Small intestine (tissue), 16 donors: ENCODE measurements at places on chromosomes 5 and 9. TPM values are rescaled to one million over a fixed set of nuclear protein-coding genes. Genes with fewer than 3 reads are reported as not detected.

The MTAP gene
- polyA plus RNA-seq = 15.3 TPM

The NMUR2 gene
- 0.40 TPM for polyA plus RNA-seq

The KLHL3 gene
- 0.67 TPM for polyA plus RNA-seq

The CCDC171 gene
- 2.1 TPM for polyA plus RNA-seq

The FGFR4 gene
- 69.6 TPM for polyA plus RNA-seq

The DIPK1B gene
- polyA plus RNA-seq = 12.7 TPM

The RGS14 gene
- polyA plus RNA-seq = 31.3 TPM

The IFNK gene
- polyA plus RNA-seq = 0.07 TPM

The SHROOM1 gene
- polyA plus RNA-seq = 9.2 TPM

The ZFP2 gene
- 2.5 TPM for polyA plus RNA-seq

The CCDC112 gene
- 7.2 TPM for polyA plus RNA-seq

The FOXD4L6 gene
- polyA plus RNA-seq = 0.03 TPM

DNA sequence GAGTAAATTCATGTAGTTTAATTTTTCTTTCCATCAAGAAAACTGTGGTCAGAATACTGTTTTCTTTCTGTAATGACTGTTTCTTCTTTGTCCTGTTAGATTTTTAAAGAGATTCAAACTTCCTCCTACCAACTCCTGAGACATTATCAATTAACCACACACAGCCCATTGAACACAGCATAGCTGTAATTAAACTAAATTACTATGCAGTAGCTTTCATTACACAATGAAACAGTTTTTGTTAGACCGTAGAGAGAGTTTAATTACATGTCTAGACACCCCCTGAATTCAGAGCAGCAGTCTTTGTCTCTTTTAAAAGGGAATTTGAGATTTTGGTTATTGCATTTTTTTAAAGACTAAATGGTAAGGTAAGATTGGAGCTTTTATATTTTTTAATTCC is 77.5 kb downstream of the STARD4 start:
- H3K4me1 ChIP-seq = no peaks in the 10 kb centered on the region
- H3K27me3 ChIP-seq = no peaks in the 10 kb centered on the region
- H3K36me3 ChIP-seq = no peaks in the 10 kb centered on the region

DNA sequence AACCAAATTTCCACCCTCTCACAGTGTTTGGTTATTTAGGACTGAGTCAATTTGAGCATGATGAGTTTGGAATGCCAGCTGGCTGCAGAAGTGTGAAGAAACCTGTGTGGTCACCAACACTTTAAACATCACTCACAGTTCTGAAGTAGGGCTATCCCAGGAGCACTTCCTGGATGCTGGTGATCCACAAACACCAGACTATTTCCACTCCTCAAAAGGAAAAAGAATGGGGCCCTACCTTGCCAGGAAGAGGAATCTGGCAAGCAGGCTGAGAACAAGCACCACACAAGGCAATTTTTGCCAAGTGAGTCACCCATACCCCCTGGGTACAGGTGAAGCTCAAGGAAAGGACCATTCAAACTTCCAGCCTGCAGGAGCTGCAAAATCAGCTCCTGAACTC is 294.2 kb upstream of the PTGER4 start:
- DNase-seq = no peak
- H3K36me3 ChIP-seq = no peaks in the 10 kb centered on the region
- H3K27ac ChIP-seq = no peak overlapping the region
- no peaks in the 10 kb centered on the region for H3K4me1 ChIP-seq

DNA sequence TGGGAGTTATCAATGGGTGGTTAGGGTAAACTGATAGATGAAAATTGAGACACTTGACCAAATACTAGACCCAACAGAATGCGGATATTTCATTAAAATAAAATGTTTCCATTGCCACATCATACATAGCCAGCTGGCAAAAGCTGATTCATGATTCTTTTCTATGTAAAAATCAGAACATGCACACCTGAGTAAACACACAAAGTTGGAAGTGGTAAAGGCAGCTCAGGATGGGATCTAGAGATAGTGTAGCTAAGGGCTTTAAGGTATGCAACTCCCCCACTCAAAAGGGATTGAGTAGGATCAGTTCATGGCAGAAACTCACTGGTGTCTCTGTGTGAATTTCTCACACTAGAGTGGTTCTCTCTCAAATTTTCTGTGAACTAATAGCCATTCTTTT is 541.1 kb upstream of the GRAMD2B start:
- H3K4me3 ChIP-seq = no peak overlapping the region
- no peaks in the 10 kb centered on the region for H3K27me3 ChIP-seq
- DNase-seq = no peak
- H3K36me3 ChIP-seq = no peaks in the 10 kb centered on the region
- no peaks in the 10 kb centered on the region for H3K4me1 ChIP-seq

- no peaks in the 10 kb centered on the region for H3K36me3 ChIP-seq
- no peaks in the 10 kb centered on the region for H3K4me1 ChIP-seq
- no peak overlapping the region for H3K27ac ChIP-seq
- no peaks in the 10 kb centered on the region for H3K27me3 ChIP-seq
- DNase-seq = no peak
- no peak overlapping the region for H3K4me3 ChIP-seq
These were observed 79.4 kb downstream of the FAM114A2 start for GRCh38 chr5:153959134-153959957.

GRCh38 chr9:77977210-77977611 is 54.4 kb downstream of the GNAQ start:
- no peak overlapping the region for H3K4me3 ChIP-seq
- no peak overlapping the region for H3K27ac ChIP-seq
- H3K4me1 ChIP-seq = peaks cover 14% of the 10 kb centered on the region
- no peaks in the 10 kb centered on the region for H3K27me3 ChIP-seq

GRCh38 chr5:54450542-54450941 is 5.0 kb upstream of the HSPB3 start:
- no peak overlapping the region for H3K27ac ChIP-seq
- DNase-seq = no peak
- H3K4me3 ChIP-seq = no peak overlapping the region
- no peaks in the 10 kb centered on the region for H3K4me1 ChIP-seq

DNA sequence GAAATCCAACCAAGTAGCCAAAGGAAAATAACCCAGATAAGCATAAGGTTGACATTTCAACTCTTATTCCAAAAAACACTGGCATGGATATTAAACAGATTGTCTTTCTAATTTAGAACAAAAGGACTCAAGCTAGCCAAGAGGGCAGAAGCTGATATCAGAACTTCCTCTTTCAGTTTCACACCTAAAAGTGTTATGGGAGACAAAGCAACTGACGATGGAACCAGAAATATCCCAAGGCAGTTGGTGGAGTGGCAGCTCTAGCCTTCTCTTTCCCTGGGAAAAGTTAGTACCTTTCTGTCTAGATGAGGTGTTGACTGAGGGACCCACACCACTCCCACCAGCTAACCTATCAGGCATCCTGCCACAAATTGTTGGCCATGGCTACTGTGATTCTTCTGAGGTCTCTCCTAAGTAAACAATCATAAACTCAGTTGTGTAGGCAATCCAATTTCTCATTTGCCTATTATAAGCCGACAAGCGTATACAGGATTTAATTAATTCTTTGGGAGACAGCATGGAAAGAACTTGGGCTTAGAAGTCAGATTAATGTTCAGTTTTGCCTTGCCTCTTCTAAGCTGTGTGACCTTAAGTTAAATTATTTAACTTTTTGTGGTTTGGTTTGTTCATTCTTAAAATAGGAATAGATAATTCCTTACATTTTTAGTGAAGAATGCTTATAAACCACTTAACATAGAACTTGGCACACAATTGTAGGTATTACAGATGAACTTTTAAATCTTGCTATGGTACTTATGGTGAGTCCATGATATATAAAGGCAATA is 110.9 kb upstream of the ADAMTSL1 start:
- no peaks in the 10 kb centered on the region for H3K36me3 ChIP-seq
- no peaks in the 10 kb centered on the region for H3K27me3 ChIP-seq
- no peaks in the 10 kb centered on the region for H3K4me1 ChIP-seq
- DNase-seq = peak; percentile 15
- H3K4me3 ChIP-seq = no peak overlapping the region

DNA sequence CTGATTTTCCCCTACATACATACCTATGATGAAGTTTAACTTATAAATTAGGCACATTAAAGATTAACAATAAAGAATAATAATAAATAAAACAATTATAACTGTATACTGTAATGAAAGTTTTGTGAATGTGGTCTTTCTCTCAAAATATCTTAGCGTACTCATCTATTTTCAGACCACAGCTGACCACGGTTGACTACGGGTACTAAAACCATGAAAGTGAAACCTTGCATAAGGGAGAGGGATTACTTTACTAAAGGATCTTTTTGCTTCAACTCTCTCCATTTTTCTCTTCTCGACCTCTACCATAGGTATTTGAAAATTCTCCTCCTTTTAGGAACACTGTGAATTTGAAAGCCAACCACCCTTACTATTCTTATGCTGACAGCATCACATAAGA is 475.5 kb downstream of the CETN3 start:
- H3K36me3 ChIP-seq = no peaks in the 10 kb centered on the region
- H3K4me3 ChIP-seq = no peak overlapping the region
- H3K27ac ChIP-seq = no peak overlapping the region

DNA sequence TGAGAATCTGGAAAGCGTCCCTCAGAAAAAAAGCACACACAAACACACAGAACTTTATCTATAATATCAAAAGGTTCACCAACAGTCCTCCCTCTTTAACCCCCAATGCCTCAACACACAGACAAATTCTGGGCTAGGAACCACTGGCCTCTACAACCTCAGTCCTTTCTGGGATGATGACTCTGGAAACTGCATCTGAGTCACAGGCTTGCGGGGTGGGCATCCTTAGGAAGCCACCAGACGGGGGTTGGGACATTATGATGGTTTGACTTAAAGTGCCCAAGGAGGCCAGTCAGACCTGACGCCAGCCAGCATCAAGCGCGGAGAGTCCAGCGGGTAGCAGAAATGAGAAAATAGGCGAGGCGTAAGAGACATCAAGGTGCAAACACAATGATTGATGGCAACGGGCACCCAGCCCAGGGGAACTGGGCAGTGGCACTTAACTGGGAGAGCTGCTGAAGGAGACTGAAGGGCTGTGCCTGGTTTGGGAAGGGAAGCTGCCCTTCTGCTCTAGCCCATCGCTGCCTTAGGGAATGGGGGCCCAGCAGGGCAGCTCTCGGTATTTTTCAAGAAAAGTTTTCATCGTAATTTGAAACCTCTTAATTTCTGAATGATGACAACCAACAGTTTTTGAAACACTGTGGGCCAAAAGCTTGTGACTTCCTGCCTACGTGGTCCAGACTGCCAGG is 20.7 kb downstream of the SPRY4 start:
- peaks cover 14% of the 10 kb centered on the region for H3K4me1 ChIP-seq
- peak; percentile 59 for DNase-seq
- H3K4me3 ChIP-seq = no peak overlapping the region
- no peaks in the 10 kb centered on the region for H3K27me3 ChIP-seq

DNA sequence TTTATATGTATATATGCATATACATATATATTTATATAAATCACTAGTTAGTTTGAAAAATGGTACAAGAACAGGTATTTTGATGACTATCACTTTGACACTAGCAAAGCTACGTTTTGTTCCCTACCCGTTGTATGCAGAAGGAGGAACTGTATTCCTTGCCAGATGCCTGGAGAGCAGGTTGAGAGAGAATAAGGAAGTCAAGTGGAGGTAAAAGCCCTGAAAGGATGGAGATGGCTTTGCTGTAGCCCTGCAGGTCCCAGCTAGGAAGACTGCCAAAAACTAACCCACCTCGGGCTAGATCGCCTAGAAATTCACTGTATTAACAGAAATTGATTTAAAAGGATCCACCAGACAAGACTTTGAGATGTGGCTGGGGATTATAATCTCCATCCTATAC is 229.3 kb downstream of the RFX3 start:
- no peak overlapping the region for H3K27ac ChIP-seq
- no peaks in the 10 kb centered on the region for H3K27me3 ChIP-seq
- no peak for DNase-seq
- H3K4me1 ChIP-seq = no peaks in the 10 kb centered on the region

- no peak for DNase-seq
- no peak overlapping the region for H3K4me3 ChIP-seq
- H3K27me3 ChIP-seq = no peaks in the 10 kb centered on the region
- no peaks in the 10 kb centered on the region for H3K36me3 ChIP-seq
These were observed 39.9 kb upstream of the CTXN3 start for GRCh38 chr5:127609011-127609410.

- peaks cover 9% of the 10 kb centered on the region for H3K36me3 ChIP-seq
- H3K27me3 ChIP-seq = no peaks in the 10 kb centered on the region
- no peak overlapping the region for H3K4me3 ChIP-seq
- peak overlapping the region; percentile 11 for H3K27ac ChIP-seq
- H3K4me1 ChIP-seq = no peaks in the 10 kb centered on the region
- peak; percentile 35 for DNase-seq
These were observed 15.3 kb downstream of the GCNT4 start for GRCh38 chr5:75037106-75037505.

- H3K4me3 ChIP-seq = no peak overlapping the region
- no peak overlapping the region for H3K27ac ChIP-seq
- no peaks in the 10 kb centered on the region for H3K4me1 ChIP-seq
- H3K36me3 ChIP-seq = no peaks in the 10 kb centered on the region
- no peak for DNase-seq
- no peaks in the 10 kb centered on the region for H3K27me3 ChIP-seq
These were observed 28.9 kb upstream of the TLE1 start for GRCh38 chr9:81718244-81718643.

DNA sequence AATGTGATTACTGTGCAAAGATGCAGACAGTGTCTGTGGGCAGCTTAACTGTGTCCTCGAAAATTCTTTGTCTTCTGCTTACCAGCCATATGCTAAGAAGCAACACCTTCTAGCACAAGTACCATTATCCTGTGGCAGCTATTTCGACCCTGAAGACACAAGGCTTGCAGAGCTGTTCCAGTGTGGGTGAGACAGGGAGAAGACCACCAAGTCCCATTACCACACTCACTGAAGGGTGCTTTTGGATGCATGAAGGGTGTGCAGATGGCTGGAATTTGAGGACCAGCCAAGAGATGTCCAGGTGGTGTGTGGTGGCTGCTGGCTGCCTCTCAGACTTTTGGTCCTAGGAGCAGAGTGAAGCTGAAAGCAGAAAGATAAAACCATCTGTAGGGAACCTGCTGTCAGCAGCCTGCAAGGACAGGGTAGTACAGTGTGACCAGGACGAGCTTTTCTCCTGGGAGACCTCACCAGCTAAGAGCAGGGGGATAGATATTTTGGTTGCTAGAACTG is 161.8 kb downstream of the ICE1 start:
- H3K4me3 ChIP-seq = no peak overlapping the region
- DNase-seq = no peak
- H3K27ac ChIP-seq = no peak overlapping the region

- no peaks in the 10 kb centered on the region for H3K36me3 ChIP-seq
- peak within 1 kb of the TSS; percentile 28 for H3K4me3 ChIP-seq
- no peak within 1 kb of the TSS for H3K27ac ChIP-seq
- peaks cover 3% of the 10 kb centered on the region for H3K4me1 ChIP-seq
These were observed at the start of gene UBE2QL1 for GRCh38 chr5:6448622-6449464. UBE2QL1 (plus strand) TSS chr5:6448859; CDS start chr5:6448894, 35 bp downstream.

GRCh38 chr9:38431116-38431515 is 6.9 kb upstream of the IGFBPL1 start:
- H3K4me1 ChIP-seq = peaks cover 28% of the 10 kb centered on the region
- DNase-seq = no peak
- no peaks in the 10 kb centered on the region for H3K36me3 ChIP-seq
- H3K27me3 ChIP-seq = no peaks in the 10 kb centered on the region
- H3K27ac ChIP-seq = no peak overlapping the region
- no peak overlapping the region for H3K4me3 ChIP-seq

- H3K4me1 ChIP-seq = no peaks in the 10 kb centered on the region
- peaks cover 7% of the 10 kb centered on the region for H3K36me3 ChIP-seq
- no peak for DNase-seq
- no peaks in the 10 kb centered on the region for H3K27me3 ChIP-seq
- no peak overlapping the region for H3K4me3 ChIP-seq
- no peak overlapping the region for H3K27ac ChIP-seq
These were observed 45.6 kb downstream of the DAPK1 start for GRCh38 chr9:87543251-87543650.
